ENCODE measurements at places on chromosomes 11 and 22.

DNA sequence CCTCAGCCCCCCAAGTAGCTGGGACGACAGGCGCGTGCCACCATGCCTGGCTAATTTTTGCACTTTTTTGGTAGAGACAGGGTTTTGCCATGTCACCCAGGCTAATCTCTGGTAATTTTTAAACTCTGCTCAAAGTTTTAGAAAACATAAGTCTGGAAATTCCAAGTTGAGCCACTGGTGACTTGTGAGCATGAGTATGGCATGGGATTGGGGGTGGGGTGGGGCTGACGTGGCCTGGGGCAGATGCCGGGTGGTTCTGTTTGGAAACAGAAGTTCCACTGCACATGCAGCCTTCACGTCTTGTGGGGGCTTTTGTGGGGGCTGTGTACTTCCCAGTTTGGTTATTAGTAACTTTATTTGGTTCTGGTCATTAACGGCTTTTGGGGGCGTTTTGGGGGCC lies 67.3 kb downstream of the PTPRJ start:
- no peak for DNase-seq

- DNase-seq = no peak
Measured at GRCh38 chr11:73862986-73863385, 13.7 kb downstream of the COA4 start.

DNA sequence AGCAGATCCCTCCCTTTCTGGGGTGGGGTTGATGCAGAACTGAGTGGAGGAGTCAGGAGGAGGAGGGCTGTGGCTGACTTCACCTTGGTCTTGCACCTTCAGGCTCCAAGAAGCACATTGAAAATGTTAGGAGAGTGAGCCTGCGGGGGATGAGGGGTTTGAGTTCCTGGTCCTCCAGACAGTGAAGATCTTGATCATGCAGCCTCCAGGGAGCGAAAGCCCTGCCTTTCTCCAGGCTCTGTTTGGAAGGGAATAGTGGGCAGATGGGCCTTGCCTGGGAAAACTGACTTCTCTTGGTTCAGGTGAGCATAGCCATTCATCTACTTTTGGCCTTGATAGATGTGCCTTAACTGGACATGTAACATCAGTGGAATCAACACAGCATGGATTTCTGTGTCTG lies 267.6 kb upstream of the B3GAT1 start:
- no peak for DNase-seq

- no peak for DNase-seq
Measured at GRCh38 chr11:102306817-102307726, 10.2 kb upstream of the BIRC3 start.

Data from activated T-cell treated with anti-CD3 and anti-CD28 coated beads for 24 hours (primary cell).